Stimulated activated CD4-positive, alpha-beta T cell treated with anti-CD3 and anti-CD28 coated beads, TNF-alpha, amount 100 ng/mL, for 1 hour (primary cell): ENCODE measurements at places on chromosomes 6 and 20.
A peak's percentile ranks its signal among the peaks of the same experiment; 100 is the strongest.

DNA sequence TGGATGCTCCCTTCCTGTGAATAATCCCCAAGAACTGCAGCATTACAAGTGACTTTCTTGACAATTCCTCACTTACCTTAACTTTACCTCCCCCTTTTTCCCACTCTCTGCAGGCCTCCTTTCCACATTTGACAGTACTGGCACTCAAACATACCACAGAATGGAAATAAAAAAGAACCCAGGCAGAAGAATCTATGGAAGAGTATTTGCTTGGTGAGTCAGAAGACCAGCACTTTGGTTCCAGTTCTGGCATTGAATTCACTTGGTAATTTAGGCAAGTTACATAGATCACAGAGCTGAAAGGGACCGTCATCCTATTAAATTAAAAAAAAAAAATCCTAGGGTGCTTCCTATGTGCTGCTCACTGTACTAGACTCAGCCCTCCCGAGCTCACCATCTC is 55.0 kb downstream of the BTBD9 start:
- no peak for DNase-seq

GRCh38 chr6:53934023-53934422 is 139.2 kb downstream of the LRRC1 start:
- DNase-seq = no peak

DNA sequence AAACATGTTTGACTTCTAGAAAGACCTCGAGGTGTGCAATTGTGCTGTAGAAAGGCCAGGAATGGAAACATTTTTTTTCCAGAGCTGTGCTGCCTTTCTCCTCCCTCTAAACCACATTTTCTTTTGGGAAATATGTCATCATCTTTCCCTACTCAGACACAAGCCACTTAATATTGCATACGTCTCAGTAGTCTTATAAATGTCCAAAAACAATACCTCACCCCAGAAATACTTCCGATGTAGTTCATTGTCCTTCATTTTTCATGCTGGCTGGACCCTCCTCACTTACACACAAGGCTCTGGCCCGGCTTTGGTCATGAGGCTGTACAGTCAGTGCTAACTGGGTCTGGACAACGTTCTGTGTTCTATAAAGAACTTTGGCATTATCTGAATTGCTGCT is 126.4 kb downstream of the SCML4 start:
- no peak for DNase-seq

GRCh38 chr6:18444111-18444510 is 57.0 kb downstream of the RNF144B start:
- no peak for DNase-seq

GRCh38 chr20:3739926-3740451 is 7.5 kb downstream of the HSPA12B start:
- no peak for DNase-seq

DNA sequence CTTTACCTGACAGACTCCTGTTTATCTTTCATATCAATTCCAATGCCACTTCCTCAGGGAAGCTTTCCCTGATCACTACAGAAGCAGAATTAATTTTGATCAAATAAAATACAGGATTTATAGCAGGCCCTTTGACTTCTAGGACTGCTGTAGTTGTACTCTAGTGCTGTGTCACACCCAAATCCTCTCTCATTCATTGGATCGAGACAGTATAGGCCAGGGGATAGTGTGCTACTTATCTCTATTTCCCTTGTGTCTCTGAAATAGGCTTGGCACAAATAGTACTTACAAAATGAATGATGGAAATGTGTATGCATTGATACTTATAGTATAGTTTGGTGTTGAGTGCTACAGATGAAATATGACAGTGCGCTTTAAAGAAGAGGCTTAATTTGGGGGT is 19.8 kb downstream of the RALY start:
- no peak for DNase-seq

- DNase-seq = no peak
These were observed 78.1 kb downstream of the INSM1 start for GRCh38 chr20:20446001-20446400.

DNA sequence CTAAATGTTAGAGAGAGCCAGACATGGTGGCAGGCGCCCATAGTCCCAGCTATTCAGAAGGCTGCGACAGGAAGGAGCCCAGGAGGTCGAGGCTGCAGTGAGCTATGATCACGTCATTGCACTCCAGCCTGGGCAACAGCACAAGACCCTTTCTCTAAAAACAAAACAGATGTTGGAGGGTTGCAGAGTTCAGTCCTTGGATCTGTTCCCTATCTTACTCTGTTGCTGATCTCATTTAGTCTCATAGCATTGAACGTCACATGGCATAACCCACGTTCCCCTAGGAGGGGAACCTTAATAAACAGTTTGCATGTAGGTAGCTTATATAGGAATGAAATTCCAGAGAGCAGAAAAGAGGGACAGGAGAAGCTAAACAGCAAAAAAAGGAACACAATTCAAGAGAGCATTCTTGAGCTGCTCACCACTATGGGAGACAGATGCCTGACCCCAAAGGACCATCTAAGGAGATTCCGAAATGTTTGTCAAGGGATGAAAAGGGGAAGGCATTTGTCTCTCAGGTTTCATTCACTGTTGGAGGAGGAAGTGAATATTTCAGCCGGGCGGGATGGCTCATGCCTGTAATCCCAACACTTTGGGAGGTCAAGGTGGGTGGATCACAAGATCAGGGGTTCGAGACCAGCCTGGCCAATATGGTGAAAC is 54.6 kb upstream of the PIM1 start:
- no peak for DNase-seq

- DNase-seq = no peak
These were observed 496 bp downstream of the TMEM242 start for GRCh38 chr6:157322792-157323254.

DNA sequence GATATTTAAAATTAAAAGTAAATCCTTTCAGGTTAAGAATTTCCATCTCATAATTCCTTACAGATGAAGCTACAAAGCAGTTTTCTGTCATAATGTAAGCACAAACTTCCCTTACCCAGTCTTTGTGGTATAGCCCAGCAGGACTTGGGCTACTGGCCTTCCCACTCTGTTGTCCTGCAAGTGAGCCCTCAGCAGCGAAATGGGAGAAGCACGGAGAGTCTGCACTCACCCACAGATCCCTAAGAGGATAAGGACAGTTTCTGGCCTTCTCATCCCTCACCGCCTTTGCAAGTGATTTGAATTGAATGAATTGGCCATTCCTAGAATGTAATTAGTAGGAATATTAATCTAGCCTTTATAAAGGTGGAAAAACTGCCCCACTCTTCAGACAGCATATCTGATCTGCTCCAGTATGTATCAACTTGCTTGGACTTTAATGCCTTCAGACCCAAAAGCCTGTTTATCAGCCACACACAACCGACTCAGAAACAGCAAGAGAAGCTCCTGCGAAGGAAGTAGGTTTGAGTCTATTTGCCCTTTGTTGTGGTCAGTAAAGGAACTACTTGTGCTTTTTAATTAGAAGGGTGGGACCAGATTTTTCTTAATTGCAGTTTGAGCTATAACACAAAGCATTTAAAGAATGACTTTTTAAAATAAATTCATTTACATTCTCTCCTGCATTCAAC is 29.9 kb upstream of the PRDM1 start:
- no peak for DNase-seq

DNA sequence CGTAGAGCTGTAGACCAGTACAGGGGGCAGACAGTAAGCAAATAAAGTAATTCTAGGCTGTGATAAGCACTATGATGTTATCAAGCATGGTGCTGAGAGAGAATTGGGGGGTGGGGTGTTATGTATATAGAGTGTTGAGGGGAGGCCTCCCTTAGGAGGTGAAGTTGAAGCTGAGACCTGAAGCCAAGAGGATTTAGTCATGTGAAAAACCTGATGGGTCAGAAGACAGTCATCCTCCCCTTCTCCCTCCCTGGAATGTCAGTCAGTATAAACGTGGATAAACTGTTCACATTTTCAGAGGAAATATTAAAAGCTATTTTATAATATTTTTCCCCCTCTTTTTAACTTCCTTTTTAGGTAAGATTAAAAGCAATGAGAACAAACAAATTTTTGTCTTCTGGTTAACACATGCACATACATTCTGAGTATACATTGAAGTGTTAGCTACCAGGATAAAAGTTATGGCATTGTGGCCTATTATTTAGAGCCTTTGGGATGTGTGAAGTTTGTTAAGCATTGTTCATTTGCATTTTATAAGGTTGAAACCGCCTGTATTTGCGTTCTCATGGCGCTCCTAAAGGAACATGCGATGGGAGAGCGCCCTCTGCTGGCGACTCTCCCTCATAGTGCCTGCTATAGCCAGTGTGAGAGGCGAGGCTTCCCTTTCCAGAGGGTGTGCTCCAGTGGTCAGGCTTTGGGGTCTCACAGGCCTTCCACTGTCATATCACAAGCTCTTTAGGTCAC is 35.4 kb upstream of the MAPK13 start:
- peak; percentile 77 for DNase-seq

DNA sequence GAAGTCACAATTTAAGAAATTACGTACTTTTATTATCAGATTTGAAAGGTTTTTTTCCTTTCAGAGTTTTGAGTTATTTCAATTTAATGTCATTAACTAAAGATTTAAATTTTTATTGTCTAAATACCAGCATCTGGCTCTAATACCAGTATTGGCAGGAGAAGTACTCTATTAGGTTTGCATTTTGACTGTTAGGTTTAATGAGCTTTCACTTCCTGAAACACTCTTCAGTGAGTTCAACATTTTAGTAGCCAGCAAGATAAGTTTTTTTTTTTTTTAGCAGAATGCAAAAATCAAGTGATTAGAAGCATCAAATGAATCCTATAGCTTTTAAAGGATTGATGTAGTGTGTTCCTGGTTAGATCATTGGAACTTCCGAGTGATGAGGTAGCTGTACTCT is 34.0 kb upstream of the SCGN start:
- no peak for DNase-seq

DNA sequence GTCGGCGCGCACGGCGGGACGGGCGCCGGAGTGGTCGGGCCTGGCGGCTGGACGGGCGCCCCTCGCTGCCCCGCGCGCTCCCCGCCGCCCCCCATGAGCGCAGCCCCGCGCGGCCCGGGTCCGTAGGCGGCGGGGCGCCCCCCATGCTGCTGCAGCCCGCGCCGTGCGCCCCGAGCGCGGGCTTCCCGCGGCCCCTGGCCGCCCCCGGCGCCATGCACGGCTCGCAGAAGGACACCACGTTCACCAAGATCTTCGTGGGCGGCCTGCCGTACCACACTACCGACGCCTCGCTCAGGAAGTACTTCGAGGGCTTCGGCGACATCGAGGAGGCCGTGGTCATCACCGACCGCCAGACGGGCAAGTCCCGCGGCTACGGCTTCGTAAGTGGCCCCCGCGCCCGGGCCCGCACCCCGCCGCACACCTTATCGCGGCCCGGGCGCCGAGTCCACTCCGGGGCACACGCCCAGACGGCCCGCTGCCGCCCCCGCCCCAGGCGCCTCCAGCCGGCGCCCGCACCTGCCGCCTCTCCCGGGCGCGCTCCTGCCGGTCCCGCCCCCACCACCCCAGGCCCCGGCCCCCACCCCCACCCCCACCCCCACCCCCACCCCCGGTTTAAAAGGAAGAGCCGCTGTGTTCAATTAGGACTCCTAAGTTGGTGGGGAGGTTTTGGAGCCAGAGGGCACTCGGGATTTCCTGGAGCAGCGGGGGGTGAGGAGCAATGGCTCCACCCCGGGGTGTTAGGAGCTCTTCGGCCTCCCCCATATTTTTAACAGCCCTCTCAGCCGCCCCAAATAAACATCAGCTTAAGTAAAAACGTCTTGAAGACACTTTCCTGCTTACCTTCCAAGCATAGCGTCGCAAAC is 474 bp downstream of the RBM38 start:
- DNase-seq = no peak

DNA sequence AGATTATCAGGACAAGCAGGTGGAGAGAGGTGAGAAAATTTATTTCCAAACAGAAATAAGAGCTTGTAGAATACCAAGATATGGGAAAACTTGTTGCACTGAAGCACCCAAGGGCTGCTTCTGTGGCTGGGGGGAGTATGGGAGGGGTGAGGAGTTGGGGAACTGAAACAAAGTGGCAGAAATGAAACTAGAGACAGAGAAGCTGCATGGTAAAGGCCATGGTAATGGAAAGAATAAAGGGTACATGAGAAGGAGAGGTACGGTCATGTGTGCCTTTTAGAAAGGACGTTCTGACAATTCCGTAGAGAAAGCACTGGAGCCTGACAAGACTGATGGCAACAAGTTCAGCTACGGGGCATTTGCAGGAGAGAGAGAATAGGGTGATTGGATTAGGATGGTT is 51.6 kb upstream of the RIN2 start:
- no peak for DNase-seq

DNA sequence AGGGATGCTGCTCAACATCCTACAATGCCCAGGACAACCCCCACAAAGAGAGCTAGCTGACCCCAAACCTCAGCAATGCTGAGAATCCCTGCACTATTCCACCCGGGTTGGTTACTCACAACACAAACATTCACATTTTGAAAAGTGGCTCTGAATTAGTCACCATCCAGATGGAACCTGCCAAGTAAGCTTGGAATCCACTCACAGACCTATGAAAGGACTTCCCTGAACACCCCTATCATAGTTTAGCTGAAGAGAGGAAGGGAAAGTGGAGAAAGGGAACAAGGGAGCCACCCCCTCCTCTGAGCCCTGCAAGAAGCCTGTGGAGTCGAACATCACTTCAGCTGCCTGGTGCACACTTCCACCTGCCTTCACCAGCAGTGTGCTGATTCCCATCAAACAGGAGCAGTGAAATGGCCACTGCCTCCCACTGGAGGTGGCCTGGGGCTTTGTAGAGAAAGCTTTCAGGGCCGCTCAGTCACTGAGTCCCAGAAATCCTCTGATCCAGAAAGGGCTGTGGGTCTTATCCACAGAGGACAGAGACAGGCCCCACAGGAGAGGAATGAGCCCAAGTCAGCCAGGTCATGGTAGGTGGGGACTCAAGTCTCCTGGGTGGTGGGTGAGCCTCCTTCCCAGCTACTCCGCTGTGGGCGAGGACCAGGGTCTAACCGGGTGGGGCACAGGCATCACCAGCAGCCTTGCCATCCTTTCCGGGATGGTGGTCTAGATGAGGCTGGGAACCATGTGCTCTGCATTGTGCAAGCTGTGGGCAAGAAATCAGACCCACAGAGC is 203.7 kb downstream of the SYNDIG1 start:
- no peak for DNase-seq

- no peak for DNase-seq
These were observed 19.1 kb upstream of the ABCC10 start for GRCh38 chr6:43408259-43408658.

DNA sequence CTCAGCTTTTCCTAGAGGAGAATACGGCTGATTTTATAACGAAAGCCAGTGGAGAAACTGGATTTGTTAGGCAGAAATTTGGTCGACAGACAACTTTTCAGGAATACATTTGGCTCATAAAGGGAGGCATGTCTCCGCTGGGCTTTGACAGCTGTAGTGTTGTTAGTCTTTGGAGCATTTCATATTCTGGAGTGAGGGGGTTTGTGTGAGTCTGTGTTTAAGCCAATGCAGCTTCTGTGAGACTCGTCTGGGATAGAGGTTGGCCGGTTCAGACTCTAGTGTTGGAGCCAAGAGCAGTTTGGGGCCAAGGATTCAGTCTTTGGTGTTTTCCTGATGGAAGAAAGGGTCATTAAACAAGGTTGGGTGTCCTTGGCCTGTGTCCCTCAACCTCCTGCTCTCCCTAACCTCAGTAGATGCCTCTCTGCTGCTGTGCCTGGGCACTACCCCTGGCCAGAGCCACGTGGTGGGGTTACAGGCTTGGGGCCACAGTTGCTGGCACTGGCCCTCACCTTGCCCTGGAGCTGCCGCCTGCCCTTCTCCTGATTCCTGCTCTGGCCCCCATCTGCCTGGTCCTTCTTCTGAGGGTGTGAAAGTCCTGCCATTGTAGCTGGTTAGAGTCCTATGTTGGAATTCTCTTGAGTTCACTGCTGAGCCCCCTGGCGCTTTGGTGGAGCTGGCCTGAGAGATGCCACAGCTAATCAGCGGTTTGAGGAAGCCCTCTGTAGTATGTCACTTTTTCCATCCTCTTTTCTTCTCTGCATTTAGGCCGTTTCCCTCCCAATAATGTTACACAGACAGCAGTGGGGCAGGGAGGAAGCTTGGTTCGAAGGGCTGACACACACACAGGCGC is 6.9 kb downstream of the PTK7 start:
- no peak for DNase-seq
